ENCODE measurements at places on chromosomes 1 and 21.

DNA sequence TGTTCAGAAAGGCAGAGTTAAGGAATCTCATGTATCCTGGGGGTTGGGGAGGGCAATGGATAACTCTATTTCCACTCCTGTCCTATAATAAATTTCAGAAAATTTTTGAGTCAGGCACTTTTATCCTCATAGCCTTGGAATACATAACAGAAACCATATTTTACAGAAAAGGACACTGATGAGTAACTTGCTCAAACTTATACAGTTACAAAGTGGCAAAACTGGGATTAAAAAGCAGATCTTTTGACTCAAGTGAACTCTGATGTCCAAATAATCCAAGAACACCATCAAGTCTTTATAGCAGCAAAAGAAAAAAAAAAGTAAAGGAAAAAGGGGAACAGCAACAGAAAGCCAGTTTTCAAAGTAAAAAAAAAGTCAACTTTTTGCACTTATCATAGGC, 36.9 kb downstream of the PHC2 start:
- DNase-seq: no peak

- DNase-seq: peak; percentile 89
Measured at GRCh38 chr1:17239420-17239819, 9.5 kb upstream of the PADI3 start.

DNA sequence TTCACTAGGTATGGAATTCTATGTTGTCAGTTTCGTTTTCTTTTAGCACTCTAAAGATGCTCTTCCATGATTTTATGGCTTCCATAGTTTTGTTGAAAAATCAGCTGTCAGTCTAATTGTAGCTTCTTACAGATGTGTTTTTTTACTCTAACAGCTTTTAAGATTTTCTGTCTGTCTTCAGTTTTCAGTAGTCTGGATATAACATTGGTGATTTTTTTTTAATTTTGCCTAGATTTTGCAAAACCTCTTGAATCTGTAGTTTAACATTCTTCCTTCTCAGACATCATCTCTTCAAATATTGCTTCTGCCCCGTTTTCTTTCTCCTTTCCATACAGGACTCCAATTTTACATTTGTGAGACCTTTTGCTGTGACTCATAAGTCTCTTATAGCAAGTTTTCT, 17.9 kb upstream of the DYRK1A start:
- no peak for DNase-seq

DNA sequence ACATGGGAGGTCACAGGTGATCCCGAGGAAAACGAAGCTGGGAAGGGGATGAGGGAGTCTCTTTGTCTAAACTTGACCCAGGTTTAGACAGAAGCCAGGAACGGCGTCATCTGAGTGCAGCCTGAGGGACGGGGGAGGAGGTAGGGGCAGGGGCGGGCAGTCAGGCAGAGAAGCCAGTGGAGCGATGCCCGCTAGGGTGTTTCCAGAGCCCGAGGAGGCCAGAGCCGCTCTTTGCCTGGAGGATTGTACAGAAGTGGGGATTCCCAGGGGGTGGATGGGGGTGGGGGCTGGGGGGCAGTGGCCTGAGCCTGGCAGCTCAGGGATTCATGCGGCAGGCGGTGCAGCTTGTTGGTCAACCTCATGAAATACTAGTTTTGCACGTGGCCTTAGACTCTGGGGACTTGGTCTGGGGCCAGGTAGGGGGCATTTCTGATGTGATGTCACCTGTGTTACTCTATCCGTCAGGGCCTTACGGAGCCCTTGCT, 58.4 kb downstream of the VPS26C start:
- DNase-seq: no peak

DNA sequence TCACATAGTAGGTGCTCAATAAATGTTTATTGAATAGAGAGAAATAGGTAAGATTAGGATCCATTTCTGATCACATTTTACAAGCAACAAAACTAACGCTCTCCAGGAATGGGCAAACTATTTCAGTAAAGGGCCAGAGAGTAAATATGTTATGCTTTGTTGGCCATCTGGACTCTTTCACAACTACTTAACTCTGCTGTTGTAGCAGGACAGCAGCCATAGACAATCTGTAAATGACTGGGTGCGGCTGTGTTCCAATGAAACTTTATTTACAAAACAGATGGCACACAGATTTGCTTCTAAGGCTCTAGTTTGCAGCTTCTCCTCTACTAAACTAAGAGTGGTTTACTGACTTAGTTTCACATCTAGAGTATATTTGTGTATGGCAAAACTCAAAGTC, 83.0 kb upstream of the BACH1 start:
- no peak for DNase-seq

DNA sequence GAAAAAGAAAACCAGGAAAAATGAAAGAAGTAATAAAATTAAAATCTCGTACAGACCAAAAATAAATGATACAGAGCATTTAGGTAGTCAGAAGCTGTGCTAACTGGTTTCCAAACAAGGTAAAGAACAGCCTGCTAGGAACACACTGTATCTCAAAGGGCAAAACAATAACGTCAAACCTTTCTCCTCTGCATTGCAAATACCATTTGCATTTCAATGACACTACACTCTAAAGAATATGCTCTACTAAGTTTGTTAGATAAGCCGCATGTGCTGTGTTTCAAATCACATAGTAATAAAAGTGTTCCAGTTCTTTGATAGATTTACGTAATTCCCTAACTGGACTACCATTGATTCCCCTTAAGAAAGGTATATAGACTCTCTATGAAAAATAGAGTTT, 648.8 kb downstream of the PLA2G4A start:
- DNase-seq: no peak

DNA sequence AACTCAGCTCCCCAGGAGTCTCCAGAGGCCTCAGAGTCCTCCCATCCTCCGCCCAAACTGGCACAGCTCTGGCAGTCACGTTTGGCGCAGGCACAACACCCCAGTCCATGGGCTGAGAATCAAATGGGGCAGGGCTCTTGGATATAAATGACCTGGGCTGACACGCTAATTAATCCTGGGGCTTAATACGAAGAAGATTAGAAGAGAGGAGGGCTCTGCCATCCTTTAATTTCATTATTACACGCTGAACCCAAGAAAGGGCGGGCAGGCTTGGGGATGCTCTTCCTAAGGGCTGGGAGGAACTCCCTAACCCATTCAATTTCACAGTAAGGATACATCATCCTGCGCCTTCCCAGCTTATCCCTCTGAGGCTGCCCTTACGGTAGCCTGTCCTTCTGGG, 2.4 kb downstream of the GRIK3 start:
- DNase-seq: no peak

DNA sequence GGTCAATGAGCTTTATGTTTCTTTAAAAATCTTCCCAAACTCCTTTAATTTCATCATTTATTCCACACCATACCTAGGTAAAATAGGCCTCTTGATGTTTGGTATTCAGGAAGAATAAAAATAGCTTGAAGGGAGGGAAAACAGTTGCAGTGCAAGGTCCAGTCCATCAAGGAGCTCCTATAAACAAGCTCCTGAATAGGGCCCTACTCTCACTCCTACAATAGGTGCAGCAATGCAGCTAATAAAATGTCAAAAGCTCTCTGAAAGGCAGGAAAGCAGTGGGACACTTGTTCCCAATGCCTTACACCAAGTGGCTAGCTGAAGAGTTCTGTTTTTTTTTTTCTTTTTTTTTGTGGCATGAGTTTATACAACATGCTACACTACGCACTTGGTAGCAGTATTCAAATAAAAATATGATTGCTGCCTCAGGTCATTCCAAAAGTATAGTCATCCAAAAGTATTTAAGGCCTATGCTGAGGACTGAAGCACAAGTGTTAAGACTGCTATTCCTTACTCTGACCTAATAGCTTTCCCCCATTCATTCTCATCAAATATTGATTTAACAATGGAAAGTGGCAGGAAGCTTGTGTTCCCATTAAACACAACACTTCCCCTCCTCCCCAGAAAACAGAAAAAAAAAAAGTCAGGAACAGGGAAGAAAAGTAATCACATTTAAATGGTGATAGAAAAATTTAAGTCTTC, 9.8 kb downstream of the TEX38 start:
- no peak for DNase-seq

DNA sequence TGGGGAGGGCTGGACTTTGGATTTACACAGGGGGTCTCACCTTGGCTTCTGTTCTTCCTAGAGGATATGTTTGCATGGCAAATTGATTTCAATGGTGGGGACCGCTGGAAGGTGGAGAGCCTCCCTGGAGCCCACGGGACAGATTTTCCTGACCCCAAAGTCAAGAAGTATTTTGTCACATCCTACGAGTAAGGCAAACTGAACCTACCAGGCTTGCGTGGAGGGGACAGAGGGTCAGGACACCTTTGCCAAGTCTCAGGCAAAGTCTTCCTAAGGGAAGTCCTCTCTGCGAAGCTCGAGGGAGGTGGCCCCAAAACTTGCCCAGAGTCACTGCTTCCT, 7.2 kb downstream of the FBXO6 start:
- DNase-seq: no peak

- DNase-seq: peak; percentile 63
Measured at GRCh38 chr1:34684266-34684665, 70.6 kb upstream of the GJB5 start.

GRCh38 chr1:41513383-41513735, 28.9 kb upstream of the EDN2 start:
- DNase-seq: no peak

GRCh38 chr21:37532868-37533780, 166.6 kb downstream of the DYRK1A start:
- DNase-seq: peak; percentile 92

GRCh38 chr1:38581396-38581795, 278.2 kb downstream of the RRAGC start:
- peak; percentile 29 for DNase-seq

DNA sequence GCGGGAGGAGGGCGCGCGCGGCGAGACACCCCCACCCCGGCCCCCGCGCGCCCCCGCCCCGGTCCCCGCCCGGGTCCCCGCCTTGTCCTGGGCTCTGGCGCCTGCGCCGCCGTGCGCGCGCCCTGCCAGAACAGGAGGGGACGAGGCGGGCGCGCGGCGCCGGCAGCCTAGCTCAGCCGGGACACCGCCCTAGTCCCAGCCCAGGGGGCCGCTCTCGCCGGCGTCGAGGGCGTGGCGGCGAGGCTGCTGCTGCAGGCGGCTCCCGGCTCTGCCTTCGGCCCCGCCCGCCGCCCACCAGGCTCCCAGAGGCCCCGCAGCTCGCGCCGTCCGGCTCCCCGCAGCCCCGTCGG, at the start of gene RCAN3:
TSS of gene RCAN3 (plus strand) at position 128 of the 350 bp plus-strand sequence. CDS start 11,537 bp downstream, outside the sequence.
- peak; percentile 95 for DNase-seq

GRCh38 chr1:6118415-6118814, 61.7 kb downstream of the CHD5 start:
- no peak for DNase-seq

GRCh38 chr1:59601041-59601441, 213.7 kb upstream of the HOOK1 start:
- peak; percentile 70 for DNase-seq

- DNase-seq: peak; percentile 88
Measured at GRCh38 chr1:29259802-29260441, 23.6 kb downstream of the PTPRU start.

- no peak for DNase-seq
Measured at GRCh38 chr1:39310015-39310414, 105.5 kb downstream of the MACF1 start.

- DNase-seq: peak; percentile 78
Measured at GRCh38 chr1:166925810-166926478, 49.4 kb downstream of the ILDR2 start.

DNA sequence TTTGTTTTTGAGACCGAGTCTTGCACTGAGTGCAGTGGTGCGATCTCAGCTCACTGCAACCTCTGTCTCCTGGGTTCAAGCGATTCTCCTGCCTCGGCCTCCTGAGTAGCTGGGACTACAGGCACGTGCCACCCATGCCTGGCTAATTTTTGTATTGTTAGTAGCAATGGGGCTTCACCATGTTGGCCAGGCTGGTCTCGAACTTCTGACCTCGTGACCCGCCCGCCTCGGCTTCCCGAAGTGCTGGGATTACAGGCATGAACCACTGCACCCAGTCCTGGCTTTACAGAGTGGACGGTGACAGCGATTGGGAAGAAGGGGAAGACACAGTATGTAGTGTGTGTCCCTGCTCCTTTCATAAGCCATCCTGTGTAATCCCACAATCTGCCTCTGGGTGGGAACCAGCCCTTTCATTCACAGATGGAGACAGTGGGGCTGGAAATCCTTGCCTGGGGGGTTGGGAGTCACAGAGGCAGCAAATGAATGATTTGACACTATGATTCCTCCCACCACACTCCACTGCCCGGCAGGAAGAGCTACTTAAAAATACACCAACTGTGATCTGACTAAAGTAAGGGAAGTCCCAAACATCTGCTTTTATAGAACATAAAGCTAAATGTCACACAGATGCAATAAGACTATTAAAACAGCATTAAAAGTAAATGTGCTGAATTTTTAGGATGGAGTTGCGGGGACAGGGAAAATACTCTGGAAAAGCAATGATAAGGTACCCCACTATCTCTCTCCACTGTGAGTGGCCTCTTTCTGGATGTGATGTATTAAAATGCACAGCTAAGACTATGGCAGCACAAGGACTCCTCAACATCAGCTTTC, 4.5 kb downstream of the PARP1 start:
- DNase-seq: peak; percentile 63

Data from islet precursor cell (in vitro differentiated cells).